Effector CD4-positive, alpha-beta T cell (primary cell): ENCODE measurements at places on chromosomes 13 and 19.

GRCh38 chr13:44435142-44435918 lies 61.7 kb downstream of the SERP2 start:
- peak; percentile 82 for DNase-seq

DNA sequence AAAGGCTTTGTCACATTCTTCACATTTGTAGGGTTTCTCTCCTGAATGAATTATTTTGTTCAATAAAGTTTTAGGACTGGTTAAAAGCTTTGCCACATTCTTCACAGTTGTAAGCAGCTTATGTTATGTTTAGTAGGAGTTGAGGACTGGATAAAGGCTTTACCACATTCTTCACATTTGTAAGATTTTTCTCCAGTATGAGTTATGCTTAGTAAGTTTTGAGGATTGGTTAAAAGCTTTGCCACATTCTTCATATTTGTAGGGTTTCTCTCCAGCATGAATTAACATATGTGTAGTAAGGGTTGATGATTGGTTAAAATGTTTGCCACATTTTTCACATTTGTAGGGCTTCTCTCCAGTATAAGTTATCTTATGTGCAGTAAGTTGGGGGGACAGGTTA lies 79.9 kb downstream of the ZNF431 start:
- DNase-seq: no peak

DNA sequence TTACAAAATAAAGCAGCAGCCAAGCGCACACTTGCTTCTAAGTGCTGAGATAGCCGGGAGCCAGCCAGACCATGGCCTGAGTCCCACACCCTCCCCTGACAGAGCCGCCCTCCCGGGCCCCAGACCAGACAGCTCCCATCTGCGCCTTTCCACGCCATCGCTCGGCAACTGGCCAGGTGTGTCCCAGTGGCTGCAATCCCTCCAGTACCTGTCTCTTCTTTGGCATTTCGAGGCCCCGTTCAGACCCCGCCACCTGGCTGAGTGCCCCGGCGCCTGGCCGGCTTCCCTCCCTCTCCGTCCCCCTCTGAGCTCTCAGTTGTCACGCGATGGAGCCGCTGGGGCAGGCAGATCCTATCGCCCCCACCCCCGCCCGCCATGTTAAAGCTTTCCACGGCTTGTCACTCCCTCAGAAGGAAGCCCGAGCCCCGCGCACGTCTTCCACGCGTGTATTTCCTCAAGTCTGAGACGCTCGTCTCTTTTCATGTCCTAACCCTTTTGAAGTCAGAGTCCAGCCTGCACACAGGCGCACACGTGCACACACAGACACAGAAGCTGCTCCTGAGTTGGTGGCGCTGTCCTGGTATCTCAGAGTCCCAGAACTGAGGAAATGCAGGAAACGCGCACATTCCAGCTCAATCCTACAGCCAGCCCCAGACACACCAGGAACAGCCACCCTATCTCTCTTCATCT lies 7.9 kb downstream of the MLLT1 start:
- no peak for DNase-seq

GRCh38 chr13:107827840-107828549 lies 387.3 kb downstream of the LIG4 start:
- no peak for DNase-seq

DNA sequence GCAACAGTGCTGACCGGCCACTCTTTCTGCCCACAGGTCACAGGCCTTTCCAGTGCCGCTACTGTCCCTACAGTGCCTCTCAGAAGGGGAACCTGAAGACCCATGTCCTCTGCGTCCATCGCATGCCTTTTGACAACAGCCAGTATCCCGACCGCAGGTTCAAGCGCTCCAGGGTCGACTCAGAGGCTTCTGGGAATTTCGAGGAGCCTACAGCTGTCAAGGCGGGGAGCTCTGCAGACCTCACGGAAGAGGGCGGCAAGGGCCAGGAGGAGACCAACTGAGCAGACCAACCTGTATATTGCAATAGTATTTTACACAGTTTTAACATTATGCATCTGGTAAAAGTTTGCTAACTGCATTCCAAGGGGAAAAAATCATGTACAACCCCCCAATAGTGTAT lies 338.5 kb downstream of the ZNF536 start:
- DNase-seq: no peak

DNA sequence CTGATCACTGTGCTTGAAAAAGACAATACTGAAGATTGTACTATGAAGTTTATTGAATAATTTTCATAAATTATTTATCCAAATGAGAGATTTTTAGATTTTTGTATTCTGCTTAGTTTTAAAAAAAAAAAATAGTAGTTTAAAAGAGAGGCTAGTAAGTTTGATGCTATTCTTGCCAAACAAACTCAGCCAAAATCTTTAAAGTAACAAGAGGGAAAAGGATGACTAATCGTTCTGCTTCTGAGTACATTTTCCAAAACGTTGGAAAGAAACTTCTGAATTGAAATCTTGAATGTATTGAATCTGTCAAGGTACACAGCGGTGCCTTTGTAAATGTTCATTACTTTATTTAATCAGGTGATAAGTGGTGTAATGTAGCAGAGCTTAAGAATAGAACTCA lies 34.4 kb downstream of the NUP58 start:
- no peak for DNase-seq

- DNase-seq: no peak
These were observed 63.9 kb upstream of the SLITRK5 start for GRCh38 chr13:87607266-87607665.

- peak; percentile 6 for DNase-seq
These were observed 703 bp downstream of the ZNF506 start for GRCh38 chr19:19820774-19821320.

- no peak for DNase-seq
These were observed 20.4 kb upstream of the DCLK1 start for GRCh38 chr13:36151591-36151990.

DNA sequence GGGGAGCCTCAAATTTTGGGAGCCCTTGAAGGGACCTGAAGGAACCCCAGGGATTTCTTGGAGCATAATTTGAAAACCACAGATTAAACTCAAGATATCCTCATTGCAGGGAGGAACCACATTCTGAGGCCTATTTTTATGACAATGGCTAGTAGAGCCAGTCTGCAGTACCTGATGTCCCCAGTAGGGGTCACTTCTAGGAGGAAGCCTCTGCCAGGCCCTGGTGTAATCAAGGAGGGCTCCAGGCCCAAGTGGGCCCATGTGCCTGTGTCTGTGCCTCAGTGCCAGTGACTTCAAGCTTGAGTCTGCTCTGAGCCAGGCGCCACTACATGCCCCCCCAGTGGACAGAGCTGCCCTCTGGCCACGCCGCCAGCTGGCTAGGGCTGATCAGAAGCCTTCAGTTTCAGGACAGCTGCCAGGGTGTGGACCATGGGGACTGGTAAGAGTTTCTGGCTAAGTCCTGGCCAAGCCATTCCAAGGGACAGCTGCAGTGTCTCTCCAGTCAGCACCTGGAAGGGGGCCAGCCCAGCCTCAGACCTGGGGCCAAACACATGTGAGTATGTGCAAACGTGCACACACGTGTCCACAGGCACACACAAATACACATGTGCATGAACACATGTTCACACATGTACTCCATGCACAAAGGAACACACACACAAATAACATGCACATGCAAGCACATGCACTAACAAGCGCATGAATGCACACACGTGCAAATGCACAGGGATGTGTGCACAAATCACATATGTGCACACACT lies 20.5 kb upstream of the SLC7A10 start:
- DNase-seq: no peak

- DNase-seq: no peak
These were observed 91.2 kb downstream of the KCTD15 start for GRCh38 chr19:33887891-33888290.

DNA sequence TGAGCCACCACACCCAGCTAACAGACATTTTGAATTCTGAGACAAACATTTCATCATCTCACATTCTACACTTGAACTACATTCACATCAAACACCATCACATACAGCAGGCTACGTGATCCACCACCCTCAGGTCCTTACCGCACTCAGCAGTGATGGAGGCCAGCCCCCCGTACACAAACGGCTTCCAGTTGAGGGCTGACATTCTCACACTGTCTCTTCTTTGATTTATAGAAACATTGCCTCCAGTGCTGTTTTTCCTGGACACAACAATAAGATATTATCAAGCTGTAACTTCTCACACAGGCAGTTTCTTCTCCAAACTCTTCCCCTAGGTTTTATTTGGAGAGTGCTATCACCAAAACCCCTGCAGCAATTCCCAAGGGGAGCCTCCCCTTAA lies 7.0 kb downstream of the SLC25A30 start:
- DNase-seq: no peak

DNA sequence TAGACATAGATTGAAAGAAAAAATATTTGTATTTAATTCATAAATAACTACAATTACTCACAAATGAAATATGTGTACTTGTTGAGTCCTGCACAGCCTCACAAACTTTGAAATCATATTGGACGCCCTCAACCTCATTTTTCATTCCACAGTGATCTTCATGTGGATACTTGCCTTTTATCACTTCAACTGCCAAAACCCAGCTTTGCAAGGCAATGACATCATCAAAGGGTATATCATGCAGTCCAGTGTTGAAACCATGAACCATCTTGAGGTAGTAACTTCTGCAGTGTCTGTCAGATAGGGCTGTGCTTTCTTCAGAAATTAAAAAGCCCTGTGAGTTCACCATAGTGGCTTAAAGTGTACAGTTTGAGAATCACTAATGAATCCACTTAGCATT lies 82.2 kb downstream of the HS6ST3 start:
- DNase-seq: no peak

GRCh38 chr19:48619692-48620585 lies 633 bp downstream of the SPHK2 start:
- DNase-seq: no peak

- DNase-seq: peak; percentile 68
These were observed 2.5 kb upstream of the KEAP1 start for GRCh38 chr19:10505583-10506229.
